Smooth muscle cell of the brain vasculature (primary cell): ENCODE measurements at places on chromosomes 3 and 15.

GRCh38 chr15:72998226-72998625 is 54.0 kb upstream of the NEO1 start:
- DNase-seq, result no peak

DNA sequence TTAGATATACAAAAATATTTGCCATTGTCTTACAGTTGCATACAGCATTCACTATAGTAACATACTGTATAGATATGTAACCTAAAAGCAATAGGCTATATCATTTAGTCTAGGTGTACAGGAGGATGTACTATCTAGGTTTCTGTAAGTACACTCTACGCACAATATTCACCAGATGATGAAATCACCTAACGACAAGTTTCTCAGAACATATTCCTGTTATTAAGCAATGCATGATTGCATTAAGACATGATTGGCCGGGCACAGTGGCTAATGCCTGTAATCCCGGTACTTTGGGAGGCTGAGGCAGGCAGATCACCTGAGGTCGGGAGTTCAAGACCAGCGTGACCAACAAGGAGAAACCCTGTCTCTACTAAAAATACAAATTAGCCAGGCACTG is 14.5 kb upstream of the PRKCI start:
- no peak for DNase-seq

- peak; percentile 15 for DNase-seq
Observed at GRCh38 chr3:159586571-159587202, 401.9 kb upstream of the IL12A start.

GRCh38 chr3:150083655-150084042 is 113.0 kb upstream of the PFN2 start:
- DNase-seq, result no peak

DNA sequence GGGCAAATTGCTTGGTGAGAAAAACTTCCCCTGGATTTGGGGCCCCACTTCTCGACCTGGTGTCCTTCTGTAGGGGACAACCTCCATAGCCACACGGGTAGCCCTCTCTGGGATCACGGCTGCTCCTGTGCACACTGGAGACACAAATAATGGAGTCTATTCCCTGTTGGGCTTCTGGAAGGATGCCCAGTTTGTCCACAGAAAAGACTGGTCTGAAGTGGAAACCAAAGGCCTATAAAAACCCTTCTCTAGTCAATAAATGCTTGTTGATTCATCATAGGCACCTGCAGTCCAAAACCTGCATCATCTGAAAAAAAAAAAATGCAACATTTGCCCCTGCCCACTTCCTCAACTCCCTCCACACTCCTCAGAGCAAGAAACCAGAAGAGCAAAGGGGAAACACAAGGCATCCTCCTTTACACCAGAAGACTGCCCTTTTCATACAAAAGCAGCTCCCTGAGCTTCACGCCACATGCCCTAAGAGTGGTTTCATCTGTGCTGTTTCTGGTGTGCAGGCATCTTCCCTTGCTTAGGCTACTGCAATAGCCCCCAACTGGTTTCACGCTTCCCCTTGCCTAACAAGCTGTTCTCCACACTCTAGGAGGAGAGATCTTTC is 36.3 kb downstream of the SRGAP3 start:
- DNase-seq, result no peak

DNA sequence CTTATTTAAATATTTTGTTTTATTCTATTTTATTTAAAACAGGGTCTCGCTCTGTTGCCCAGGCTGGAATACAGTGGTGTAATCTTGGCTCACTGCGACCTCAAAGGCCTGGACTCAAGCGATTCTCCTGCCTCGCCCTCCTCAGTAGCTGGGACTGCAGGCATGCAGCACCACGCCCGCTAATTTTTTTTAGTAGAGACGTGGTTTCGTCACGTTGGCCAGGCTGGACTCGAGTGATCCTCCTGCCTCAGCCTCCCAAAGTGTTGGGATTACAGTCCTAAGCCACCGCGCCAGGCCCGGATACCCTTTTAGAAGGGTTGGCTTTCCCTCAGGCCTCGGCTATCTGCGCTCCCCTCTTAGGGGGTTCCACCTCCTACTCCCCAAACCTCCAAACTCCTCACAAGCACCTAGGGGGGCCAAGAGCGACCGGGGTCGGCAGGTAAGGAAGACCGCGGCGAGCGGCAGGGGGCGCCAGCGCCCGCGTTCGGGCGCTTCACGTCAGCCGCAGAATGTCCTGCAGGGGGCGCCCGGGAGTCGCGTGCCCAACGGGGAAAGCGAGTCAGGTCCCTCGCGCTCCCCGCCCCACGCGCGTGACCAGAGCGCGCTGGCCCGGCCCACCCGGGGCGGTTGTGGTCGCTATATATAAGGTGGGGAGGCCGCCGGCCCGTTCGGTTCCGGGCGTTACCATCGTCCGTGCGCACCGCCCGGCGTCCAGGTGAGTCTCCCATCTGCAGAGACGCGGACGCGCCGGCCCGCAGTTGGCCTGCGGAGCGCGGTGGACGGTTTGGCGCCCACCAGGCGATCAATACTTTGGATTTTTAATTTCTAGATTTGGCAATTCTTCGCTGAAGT is 51.8 kb upstream of the GATM start:
- no peak for DNase-seq

GRCh38 chr3:186492385-186492984 is 51.7 kb downstream of the CRYGS start:
- DNase-seq, result no peak

- peak; percentile 93 for DNase-seq
Observed at GRCh38 chr3:138078901-138079344, 36.5 kb downstream of the DZIP1L start.

- no peak for DNase-seq
Observed at GRCh38 chr3:34947834-34948233, 691.5 kb upstream of the ARPP21 start.

GRCh38 chr3:197597335-197597734 is 41.6 kb upstream of the BDH1 start:
- DNase-seq, result no peak

DNA sequence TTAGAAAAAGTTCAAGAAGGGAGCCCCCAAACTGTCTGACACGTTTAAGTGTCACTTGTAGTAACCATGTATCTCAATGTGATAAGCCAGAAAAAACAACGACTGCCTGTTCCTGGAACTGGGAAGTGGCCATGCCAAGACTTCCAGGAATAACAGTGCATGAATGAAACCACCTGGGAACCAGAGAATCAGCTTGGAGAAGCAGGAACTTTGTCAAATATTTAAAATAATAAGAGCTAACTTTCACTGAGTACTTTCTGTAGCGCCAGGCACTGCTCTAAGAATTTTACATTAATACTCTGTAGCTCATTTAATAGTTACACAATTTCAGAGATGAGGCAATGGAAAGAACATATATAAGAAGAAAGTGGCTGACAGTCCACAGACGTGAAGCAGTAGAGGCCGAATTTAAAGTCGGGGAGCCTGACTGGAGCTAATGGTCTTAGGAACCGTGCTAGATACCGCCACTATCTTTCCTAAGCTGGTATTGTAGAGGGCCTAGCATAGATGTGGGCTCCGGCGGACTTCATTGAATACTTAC is 876 bp downstream of the PLSCR1 start:
- no peak for DNase-seq

- no peak for DNase-seq
Observed at GRCh38 chr15:40914486-40914885, 14.7 kb upstream of the DLL4 start.

DNA sequence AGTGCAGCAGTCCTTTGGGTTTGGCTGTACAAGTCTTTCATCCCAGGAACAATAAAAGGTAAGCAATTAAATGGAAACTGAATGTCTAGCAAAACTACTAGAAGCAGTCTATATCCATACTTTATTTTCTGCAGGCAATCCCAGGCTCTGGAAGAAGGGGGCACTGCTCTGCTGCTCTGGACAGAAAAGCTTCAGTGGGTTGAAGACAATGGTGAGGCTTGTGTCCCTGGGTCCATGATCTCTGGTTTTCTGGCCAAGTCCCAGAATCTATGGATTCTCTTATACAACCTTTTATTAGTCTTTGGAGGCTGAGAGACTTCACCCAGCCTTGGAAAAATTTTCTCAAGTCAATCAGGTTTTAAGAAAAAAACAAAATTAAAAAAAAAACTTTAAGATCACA is 35.6 kb downstream of the SCAP start:
- no peak for DNase-seq

- no peak for DNase-seq
Observed at GRCh38 chr3:158053386-158053785, 52.8 kb downstream of the SHOX2 start.

DNA sequence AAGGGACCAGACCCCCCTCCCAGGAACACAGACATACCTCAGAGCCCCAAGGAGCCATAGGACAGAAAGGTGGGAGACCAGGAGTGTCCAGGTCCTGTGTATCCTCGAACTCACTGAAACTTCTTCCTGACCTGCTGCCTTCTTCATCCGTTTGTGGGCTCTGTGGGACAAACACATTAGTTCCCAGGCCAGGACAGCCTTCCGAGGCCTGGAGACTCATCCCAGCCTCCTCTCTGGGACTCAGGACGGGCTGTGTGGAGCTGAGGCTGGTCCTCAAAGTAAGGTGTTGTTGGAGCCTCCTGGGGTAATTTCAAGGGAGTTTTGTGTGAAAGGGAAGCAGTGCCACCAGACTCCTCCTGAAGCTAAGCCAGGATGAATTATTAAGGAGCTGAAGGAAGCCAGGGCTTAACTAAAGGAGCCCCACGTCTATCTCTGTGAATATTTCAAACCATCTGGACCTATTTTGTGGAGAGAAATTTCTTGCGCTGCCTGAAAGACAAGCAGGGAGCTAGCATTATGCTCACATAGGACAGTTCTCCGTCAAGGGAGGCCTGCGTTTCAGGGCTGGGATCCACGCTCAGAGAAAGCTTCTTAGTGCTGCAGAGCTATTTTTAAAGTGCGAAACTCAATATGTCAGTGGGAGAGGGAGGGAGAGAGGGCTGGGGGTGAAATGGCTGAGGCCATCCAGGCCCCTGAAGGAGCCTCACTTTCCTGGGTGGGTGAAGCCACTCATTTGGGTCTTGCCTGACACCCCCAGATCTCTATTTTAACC is 29.8 kb upstream of the PLA2G4E start:
- DNase-seq, result no peak

- DNase-seq, result no peak
Observed at GRCh38 chr3:78402720-78403119, 1362.8 kb downstream of the ROBO2 start.

GRCh38 chr3:99925584-99926230 is 108.0 kb downstream of the CMSS1 start:
- no peak for DNase-seq

GRCh38 chr15:40927495-40927872 is 1.7 kb upstream of the DLL4 start:
- DNase-seq, result no peak

DNA sequence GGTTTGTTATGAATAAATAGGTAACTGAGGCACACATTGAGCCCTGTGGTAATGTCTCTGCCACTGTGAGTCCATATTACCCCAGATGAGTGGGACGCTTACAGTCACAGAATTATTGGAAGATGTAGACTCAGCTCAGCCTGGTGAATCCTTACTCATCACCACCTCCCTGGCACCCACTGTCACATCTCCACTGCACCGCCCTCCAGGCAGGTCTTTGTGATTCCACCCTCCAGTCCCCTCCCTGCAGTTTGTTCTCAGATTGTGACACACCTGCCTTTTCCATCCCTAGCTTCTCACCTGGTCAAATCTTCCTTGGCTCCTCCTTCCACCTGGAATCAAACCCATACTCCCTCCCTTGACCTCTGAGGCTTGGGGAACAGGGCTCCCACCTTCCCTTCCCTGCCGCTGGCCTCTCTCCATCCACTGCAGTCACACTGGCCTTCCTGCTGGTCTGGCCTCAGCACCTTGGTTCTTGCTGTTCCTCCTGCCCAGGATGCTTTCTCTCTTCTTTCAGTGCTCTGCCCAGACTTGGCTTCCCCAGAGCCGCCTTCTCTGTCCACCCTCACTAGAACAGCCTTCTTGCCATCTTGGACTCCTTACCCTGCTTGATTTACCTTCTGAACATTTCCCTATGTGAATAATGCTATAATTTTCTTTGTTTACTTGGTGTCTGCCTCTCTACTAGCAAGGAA is 9.4 kb downstream of the SLC6A20 start:
- no peak for DNase-seq

- DNase-seq, result no peak
Observed at GRCh38 chr3:157156837-157157635, 2.9 kb downstream of the CCNL1 start.

GRCh38 chr3:28745916-28746617 is 397.4 kb upstream of the AZI2 start:
- no peak for DNase-seq

DNA sequence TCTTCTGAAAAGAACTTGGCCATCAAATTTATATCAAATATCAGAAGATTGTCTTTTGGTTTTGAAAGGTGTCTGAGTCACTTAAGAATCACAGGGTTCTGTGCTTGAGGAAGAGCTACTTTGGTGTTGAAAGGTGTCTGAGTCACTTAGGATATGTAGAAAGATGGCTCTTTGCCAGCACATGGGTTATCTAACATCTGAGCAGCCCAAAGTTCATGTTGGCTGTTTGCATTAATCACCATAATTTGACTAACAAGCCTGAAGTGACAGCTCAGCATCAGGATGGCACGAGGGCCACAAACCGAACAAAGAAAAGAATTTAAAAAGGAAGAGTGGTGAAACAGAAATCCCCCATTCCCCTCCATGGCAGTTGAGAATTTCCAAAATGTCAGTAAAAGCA is 190.5 kb upstream of the CMC1 start:
- no peak for DNase-seq

GRCh38 chr3:124885466-124886167 is 1.5 kb downstream of the ITGB5 start:
- DNase-seq, result no peak

GRCh38 chr3:58322793-58323192 is 9.9 kb upstream of the PXK start:
- DNase-seq, result no peak

GRCh38 chr3:114803042-114803695 is 343.9 kb downstream of the ZBTB20 start:
- no peak for DNase-seq

- DNase-seq, result no peak
Observed at GRCh38 chr15:66779331-66780009, 77.4 kb downstream of the SMAD6 start.

GRCh38 chr15:69794645-69795469 is 302.9 kb downstream of the TLE3 start:
- no peak for DNase-seq

GRCh38 chr3:9863058-9863772 is 16.8 kb downstream of the CIDEC start:
- no peak for DNase-seq

GRCh38 chr3:74443102-74443501 is 171.4 kb downstream of the CNTN3 start:
- no peak for DNase-seq

DNA sequence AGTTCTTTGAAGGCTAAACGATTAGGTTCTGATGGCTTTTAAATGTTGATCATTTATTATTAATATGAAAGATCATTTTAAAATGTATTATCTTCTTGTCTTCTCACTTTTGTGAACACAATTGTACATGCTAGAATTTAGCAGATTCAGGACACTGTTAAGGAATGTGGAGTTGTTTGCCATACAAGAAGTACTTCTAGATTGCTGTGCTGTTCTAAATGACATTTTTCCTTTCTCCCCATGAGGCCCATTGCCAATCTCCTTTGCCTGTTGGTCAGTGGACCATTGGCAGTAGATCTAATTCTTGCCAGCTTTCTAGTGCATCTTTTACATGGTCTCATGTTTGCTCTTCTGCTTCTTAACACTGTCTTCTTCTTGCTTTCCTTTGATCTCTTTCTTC is 242.3 kb downstream of the MECOM start:
- DNase-seq, result no peak

- no peak for DNase-seq
Observed at GRCh38 chr3:79906106-79906505, 138.3 kb upstream of the ROBO1 start.
